ENCODE measurements at places on chromosomes 11 and 22.

GRCh38 chr11:67538306-67538705 lies 15.1 kb upstream of the CABP2 start:
- no peak for DNase-seq

- peak; percentile 72 for DNase-seq
These were observed 1191.9 kb downstream of the BRD1 start for GRCh38 chr22:48635816-48636215.

GRCh38 chr22:24232124-24232523 lies 12.8 kb downstream of the GGT5 start:
- no peak for DNase-seq

DNA sequence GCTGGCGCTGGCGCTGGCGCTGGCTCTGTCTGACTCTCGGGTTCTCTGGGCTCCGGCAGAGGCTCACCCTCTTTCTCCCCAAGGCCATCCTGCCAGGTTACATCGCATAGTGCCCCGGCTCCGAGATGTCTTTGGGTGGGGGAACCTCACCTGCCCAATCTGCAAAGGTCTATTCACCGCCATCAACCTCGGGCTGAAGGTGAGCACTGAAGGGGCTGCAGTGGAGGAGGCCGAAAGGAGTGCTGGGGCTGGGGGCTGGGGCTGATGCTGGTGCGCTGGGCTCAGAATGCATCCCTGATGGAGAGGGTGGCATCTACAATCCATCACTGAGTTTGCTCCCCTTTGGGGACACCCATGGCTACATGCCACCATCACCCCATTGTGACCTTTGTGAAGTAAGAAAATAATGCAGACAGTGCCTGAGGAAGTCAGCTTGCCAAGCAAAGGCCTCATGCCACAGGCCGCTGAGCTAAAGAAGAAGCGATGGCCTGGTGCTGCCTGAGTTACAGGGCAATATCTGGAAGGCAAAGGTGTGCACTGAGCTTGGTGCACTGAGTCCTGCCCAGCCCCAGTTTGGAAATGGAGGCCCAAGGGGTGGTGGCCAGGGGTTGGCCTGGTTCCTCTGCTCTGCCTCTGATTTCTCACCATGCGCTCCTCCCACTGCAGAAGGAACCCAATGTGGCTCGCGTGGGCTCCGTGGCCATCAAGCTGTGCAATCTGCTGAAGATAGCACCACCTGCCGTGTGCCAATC lies 620 bp downstream of the SMPD1 start:
- DNase-seq, result no peak

GRCh38 chr11:42840176-42840829 lies 471.5 kb upstream of the API5 start:
- DNase-seq, result no peak

DNA sequence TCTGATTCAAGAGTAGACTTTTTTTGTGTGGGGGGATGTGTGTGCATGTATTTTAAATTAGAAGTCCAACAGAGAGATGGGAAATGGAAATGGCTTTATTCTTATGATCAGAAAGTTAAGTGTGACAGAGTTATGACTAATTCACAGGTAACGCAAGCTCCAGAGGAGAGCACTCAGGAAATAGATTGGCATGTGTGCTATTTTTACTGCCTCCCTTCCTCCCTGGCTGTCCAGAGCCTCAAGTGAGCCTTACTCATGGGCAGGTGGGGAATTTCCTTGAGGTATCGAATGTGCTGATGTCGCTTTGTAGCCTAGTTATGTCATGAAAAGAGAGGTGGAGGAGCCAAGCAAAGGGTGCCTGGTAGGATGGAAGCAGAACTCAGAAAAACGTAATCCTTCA lies 70.3 kb upstream of the BDNF start:
- DNase-seq, result no peak

All from Jurkat, Clone E6-1 (cell line).